ENCODE measurements at places on chromosomes 11 and 22.

DNA sequence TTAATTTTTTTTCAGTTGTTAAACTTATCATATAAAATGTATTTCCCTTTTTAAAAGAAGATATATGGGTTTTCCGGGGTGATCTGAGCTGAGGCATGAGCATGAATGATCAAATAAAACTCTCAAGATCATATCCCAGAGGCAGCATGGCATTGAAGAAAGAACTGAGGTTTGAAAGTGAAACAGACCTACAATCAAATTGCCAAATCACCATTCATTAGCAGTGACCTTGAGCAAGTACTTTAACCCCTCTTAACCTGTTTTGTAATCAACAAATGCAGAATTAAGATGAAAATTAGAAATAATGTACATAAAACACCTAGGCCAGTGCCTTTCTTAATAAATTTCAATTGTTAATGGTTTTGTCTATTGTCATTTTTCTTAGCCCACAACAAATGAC lies 116.0 kb downstream of the RBFOX2 start:
- DNase-seq: no peak

- no peak for DNase-seq
Observed at GRCh38 chr22:39336411-39336810, 13.4 kb upstream of the SYNGR1 start.

DNA sequence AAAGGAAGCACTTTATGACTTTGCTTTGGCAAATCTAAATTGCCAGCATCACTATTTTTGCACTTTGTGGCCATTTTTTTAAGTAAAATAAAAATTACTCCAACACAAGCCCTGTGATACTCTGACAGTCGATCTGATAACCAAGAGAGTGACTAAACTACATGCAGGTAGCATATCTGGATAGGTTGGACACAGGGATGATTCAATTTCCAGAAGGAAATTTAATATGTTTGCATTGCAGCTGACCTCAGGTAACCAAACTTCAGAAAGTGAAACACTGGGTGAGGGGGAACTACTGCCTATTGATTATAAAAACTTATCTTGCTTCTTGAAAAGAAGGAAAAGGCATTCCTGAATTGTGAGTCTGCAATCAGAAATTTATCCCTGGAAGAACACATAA lies 13.9 kb downstream of the OR5B3 start:
- DNase-seq: no peak

GRCh38 chr11:66885950-66886440 lies 29.1 kb downstream of the LRFN4 start:
- no peak for DNase-seq

DNA sequence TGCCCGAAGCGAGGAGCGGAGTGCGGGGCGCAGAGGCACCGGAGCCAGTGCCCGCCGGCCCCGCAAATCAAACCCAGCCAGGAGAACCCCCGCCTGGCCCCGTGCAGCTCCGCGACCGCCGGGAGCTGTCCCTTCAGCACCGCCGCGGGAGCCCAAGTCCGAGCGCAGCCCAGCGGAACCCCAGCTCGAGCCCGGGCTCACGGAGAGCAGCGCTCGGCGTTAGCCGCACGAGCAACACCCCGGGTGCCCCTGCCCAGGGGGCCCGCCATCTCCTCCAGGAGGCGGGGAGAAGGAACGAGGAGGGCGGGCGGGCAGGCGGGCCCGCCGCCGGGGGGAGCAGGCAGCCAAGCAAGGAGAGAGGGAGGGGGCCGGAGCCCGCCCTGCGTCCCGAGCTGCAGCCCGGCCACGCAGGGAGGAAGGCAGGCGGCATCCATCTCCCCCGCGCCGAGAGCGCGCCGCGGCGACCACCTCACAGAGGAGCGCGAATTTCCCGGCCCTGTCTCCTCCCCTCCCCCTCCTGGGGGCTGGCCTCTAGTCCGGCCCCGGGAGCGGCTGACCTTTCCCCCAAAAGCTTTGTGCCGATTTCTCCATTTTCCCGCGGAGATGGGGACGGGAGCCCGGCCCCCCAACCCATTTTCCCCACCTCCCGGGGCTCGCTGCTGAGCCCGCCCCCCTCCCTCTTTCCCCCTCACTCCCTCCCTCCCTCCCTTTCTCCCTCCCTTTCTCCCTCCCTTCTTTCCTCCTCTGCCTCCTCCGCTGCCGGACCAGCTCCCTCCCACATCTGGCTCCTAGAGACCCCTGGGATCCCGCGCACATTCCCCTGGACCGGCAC lies 621 bp downstream of the KCNC1 start:
- DNase-seq: no peak

DNA sequence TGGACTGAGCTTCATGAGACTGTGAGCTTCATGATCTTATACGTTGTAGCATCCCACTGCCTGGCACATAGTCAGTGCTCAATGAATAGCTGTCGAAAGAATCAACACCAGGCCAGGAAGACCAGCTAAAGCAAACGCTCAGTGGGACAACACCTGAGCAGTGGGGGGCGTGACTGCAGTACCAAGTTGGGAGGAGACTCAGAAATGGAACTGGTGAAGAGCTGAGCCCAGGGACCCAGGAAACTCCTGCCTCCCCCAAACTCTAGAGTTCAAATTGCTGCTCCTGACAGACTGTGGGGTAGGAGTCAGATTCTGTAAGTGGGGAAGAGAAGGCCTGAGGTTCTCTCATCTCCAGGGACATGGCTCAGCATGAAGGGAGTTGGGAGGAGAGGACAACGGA lies 59.3 kb downstream of the MORC2 start:
- no peak for DNase-seq

DNA sequence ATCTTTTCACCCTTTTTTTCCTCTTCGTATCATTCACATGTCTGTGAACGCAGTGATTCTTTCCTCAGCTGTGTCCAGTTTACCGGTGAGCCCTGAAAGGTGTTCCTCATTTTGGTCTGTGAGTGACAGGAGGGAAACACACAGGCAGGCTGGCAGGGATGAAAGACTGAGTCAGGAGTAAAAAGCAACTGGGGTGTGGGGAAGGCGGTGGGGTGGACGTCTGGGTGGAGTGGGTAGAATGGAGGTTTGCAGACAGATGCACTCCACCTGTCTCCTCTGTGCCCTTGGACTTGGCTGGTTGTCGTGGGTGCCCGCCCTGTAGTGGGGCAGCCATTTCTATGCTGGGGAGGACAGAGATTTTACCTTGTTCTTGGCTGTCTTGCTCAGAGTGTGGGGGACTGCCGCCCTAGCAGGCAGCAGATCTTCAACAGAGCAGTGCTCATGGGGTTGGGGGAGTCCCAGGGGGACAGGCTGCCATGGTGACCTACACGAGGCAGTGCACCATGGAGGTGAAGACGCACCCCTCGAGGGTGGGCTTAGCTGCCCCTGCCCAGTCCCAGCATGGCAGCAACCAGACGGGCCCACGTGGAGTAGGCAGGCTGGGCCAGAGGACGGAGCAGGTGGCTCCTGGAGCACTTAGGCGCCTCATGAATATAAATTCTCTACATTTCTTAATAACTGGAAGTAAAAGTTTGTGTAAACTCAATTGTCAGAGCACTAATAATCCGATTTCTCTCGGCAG lies 603.7 kb downstream of the TBC1D22A start:
- DNase-seq: no peak

DNA sequence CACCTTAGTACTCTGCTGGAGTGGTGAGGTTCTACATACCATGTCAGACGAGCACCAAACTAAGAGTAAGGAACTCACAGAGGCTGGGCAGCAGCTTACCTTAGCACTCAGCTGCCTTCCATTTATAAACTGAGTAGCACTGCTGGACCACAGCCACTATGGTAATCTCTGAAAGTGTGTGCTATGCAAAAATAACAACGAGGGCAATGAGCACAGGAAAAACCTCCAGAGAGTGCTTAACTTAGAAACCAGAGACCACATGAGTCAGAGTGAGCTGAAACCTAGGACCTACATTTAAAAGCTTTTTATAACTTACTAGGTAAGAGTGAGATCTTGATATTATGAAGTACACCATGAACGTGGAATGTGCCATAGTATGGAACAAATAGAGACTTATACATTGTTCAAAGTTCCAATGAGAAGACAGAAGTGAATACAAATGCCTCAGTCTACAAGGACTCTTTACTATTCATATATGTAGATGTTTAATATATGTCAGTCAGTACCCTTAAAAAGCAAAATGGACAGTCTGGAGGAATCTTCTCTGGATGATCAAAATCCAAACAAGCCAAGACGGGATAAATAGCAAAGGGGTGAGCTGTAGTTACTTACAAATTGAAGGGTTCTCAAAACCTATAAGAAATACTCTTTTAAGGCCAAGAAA lies 17.2 kb upstream of the CD59 start:
- no peak for DNase-seq

DNA sequence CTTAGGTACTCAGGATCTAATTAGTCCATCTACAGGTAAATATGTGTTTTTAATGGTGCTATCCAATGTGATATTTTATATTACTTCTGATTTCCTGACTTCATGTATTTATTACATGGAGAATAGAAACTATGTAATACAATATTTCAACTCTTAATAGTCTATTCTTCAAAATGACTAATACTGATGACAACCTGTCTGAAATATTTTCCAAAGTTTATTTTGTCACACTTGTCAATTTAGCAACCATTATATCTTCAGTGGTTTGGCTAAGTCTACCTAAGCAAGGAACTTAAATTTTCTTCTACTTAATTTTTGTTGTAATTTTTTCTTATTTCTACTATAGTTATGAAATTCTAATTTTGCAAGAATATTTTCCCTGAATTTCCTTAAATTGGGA lies 55.0 kb upstream of the CNTN5 start:
- DNase-seq: no peak

GRCh38 chr11:67584881-67585873 lies 1.6 kb downstream of the GSTP1 start:
- no peak for DNase-seq

- no peak for DNase-seq
Observed at GRCh38 chr22:50516068-50516467, 8.0 kb downstream of the NCAPH2 start.

- no peak for DNase-seq
Observed at GRCh38 chr22:49418341-49418894, 409.3 kb downstream of the BRD1 start.

GRCh38 chr11:24093375-24093774 lies 403.5 kb upstream of the LUZP2 start:
- DNase-seq: no peak

- no peak for DNase-seq
Observed at GRCh38 chr11:96049426-96049825, 125.5 kb upstream of the MTMR2 start.

DNA sequence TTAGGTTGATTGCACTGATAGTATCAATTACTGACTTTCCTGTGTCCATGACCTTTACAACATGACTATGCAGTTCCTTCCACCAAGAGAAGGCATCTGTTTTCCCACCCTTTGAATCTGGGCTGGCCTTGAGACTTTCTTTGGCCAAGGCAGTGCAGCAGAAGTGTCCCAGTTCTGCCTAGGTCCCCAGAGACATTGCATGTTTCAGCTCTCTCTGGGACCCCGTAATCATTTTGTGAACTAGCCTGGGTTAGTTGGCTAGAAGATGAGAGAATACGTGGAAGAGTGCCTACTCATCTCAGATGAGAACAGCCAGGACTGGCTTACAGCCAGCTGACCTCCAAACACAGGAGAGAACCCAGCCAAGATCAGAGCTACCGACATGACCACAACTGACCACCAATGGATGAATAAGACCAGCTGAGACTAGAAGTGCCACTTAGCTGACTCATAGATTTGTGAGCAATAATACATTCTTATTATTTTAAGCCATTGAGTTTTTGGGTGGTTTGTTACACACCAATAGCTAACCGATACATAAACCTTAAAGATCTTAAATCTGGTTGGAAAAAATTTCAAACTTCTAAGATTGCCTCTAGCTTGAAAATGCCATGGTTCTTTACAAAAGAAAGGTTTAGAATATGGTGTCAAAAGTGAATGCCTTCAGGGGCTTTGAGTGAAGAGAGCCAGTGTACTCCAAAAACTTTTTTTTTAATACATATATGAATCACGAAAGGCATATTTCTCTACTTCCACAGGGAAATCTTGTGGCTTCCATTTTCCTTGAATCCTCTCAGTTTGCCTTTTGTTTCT lies 145.2 kb downstream of the FBXO7 start:
- DNase-seq: no peak

GRCh38 chr11:8584082-8584481 lies 9.9 kb downstream of the STK33 start:
- no peak for DNase-seq

DNA sequence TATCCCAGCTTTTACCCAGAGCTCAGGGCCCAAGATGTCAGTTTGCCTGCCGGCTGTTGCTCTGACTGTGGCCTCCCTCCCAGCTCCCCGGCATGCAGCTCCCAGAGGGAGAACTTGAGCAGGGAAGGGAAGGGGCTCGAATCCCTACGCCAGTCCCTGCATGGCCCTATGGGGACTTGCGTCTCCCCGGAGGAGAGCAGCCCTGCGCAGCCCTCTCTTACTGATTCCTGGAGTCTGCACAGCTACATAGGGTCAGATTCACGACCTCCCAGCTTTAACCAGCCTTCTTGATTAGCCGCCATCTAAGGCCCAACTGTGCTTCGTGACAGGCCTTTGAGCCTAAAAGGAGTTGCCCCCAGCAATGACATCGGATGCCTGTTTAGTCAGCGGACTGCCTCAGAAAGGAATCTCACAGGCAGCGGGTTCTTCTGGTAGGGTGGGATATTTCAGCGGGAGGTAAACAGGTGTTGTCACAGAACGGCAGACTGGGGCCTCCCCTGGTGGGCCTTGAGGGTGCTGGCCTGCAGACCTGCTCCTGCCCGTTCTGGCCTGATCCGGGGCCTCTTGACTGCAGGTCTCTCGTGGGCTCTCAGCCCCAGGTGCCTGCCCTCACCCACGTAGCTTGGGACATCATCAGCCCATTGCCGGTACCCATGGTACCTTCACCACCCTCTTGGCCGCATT lies 43.8 kb upstream of the KCNQ1OT1 start:
- no peak for DNase-seq

DNA sequence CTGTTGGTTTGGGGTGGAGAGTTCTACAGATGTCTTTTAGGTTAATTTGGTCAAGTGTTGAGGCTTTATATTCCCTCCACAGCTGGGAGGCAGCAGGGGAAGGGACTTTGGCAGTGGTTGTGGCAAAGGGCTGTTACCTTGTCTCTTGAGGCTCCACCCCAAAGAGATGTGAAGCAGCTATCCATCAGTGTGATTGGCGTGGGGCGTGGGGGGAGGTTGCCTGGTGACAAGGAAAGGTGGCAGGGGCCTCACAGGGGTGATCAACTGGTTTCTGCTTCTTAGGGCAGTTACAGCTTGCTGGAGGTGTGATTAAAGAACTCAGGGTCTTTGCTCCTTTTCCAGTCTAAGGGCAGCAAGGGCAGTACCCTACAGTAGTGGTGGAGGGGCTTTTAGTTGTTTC lies 59.3 kb downstream of the FANCF start:
- DNase-seq: no peak

DNA sequence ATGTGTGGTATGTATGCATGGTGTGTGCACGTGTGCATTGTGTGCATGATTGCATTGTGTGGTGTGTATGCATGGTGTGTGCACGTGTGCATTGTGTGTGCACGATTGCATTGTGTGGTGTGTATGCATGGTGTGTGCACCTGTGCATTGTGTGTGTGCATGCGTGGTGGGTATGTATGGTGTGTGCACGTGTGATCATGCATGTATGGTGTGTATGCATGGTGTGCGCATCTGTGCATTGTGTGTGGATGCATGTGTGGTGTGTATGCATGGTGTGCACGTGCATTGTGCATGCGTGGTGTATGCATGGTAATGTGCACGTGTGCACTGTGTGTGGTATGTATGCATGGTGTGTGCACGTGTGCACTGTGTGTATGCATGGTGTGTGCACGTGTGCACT lies 16.8 kb downstream of the ALG12 start:
- no peak for DNase-seq

Measured in NCI-H524 treated with DMSO at 0.1 percent for 48 hours (cell line).